ENCODE measurements at places on chromosomes 1 and 21.

DNA sequence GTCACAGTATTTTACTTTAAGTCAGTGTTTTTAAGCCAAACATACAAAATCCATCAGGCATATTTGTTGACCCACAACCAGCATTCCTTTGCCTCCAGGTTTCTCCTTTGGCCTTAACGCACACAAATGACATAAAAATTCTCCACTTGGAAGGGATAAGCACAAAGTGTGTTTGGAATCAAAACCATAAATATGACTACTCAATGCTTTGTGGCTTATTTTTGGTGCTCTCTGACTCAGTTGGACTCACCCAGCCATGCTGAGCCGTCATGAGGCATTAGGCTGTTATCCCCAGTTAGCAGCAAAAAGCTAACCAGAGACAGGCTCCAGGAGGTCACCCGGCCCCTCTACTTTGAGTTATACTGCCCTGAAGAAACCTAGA is 948 bp downstream of the PRUNE1 start:
- no peak for DNase-seq

DNA sequence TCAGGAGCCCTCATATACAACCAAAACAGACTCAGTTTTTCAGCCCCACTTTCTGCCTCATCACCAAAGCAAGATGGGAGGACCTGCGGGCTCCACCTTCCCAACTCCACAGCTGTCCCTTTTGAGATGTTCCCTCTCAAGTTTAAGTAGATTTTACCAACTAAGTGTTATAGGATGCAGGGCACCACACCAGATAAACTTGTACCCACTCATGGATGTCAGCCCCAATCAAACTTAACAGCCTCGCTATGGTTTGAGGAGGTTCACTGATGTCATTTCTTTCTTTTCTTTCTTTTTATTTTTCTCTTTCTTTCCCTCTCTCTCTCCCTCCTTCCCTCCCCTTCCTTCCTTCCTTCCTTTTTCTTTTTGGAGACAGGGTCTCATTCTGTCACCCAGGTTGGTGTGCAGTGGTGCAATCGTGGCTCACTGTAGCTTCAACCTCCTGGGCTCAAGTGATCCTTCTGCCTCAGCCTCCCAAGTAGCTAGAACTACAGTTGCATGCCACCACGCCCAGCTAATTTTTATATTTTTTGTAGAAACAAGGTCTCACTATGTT is 13.4 kb downstream of the CD58 start:
- no peak for DNase-seq

GRCh38 chr1:166907763-166908162 is 31.7 kb upstream of the TADA1 start:
- no peak for DNase-seq

GRCh38 chr1:3453203-3453761 is 1.2 kb upstream of the ARHGEF16 start:
- peak; percentile 29 for DNase-seq

DNA sequence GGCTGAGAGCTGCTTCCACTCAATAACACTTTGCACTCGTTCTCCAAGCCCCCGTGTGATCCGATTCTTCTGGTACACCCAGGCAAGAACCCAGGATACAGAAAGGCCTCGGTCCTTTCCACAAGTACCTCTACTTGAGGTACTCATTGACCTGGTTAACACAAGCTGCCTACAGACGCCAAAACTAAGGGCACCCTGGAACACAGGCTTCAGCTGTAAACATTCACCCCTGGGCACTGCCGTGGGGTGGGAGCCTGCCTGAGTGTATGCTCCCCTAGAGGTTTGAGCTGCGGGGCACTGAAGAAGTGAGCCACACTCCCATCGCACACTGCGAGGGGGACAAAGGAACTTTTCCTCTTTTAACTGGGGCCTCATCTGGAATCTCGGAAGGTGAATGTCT is 30.5 kb downstream of the LRRC3 start:
- DNase-seq, result no peak

- no peak for DNase-seq
Observed at GRCh38 chr21:42352441-42353095, 1.8 kb upstream of the TFF2 start.

GRCh38 chr1:5430911-5431697 is 561.1 kb downstream of the NPHP4 start:
- DNase-seq, result no peak

DNA sequence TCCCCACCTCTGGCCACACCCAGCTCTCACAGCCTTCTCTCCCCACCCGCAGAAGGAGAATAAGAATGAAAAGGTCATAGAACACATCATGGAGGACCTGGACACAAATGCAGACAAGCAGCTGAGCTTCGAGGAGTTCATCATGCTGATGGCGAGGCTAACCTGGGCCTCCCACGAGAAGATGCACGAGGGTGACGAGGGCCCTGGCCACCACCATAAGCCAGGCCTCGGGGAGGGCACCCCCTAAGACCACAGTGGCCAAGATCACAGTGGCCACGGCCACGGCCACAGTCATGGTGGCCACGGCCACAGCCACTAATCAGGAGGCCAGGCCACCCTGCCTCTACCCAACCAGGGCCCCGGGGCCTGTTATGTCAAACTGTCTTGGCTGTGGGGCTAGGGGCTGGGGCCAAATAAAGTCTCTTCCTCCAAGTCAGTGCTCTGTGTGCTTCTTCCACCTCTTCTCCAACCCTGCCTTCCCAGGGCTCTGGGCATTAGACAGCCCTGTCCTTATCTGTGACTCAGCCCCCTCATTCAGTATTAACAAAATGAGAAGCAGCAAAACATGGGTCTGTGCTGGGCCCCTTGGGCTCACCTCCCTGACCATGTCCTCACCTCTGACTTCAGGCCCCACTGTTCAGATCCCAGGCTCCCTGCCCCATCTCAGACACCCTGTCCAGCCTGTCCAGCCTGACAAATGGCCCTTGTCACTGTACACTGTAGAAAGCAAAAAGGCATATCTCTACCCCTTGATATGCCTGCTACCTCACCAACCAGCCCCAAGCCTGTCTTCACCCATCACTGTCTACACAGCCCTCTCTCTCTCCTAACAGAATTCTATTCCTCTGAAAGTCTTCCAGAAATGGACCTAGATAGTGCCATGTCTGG is 3.2 kb downstream of the S100A9 start:
- DNase-seq, result no peak

DNA sequence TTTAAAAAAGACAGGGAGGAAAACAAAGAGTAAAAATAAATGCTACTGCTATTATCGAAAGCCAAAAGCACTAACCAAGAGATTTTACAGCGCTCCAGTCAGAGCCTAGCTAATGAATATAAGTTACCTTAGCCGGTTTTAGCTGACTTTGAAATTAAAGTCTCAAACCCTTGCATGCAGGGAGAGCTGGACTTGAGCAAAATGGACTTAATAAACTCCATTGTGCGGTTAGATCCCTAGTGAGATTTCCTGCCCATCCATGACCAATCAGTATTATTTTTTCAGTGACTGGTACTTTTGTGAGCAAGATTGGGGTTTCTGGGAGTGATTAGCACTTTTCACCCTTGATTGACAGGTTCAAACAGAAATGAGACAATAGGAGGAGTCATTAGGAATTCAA is 333.4 kb upstream of the ADGRL2 start:
- no peak for DNase-seq
